Thoracic aorta (tissue), 2 donors: ENCODE measurements at places on chromosomes 2 and 18. TPM values are rescaled to one million over a fixed set of nuclear protein-coding genes. Genes with fewer than 3 reads are reported as not detected.

- DNase-seq = peak; percentile 52
Observed at GRCh38 chr18:62425465-62426190, 97.2 kb upstream of the ZCCHC2 start.

DNA sequence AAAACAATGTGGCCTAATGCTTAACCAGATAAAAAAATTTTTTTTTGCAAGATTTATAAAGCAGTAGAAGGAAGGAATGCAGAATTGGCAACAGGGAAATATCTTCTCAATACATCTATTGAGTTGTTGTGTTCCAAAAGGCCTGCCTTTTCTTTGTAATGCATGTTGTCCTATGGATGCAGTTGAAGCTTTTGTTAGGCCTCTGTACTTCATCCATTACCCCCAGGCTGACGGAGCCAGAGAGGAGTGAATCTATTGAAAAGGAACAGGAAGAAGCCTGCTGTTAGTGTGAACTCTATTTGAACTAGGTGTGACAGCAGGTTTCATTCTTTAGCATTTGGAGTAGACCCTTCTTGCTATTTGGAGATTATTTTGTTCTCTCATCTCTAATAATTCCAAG is 56.5 kb downstream of the MTX2 start:
- DNase-seq = no peak

- DNase-seq = no peak
Observed at GRCh38 chr2:216059233-216059834, 22.3 kb downstream of the PECR start.

Gene ZNF2
- total RNA-seq = 2.0 TPM

Gene CD8B2
- not detected for total RNA-seq
